ENCODE measurements at places on chromosomes 3 and 15.

- no peak for DNase-seq
These were observed 415.9 kb upstream of the KCNMB2 start for GRCh38 chr3:178120367-178120766.

- DNase-seq = no peak
These were observed 21.7 kb downstream of the AQP9 start for GRCh38 chr15:58159827-58160386.

DNA sequence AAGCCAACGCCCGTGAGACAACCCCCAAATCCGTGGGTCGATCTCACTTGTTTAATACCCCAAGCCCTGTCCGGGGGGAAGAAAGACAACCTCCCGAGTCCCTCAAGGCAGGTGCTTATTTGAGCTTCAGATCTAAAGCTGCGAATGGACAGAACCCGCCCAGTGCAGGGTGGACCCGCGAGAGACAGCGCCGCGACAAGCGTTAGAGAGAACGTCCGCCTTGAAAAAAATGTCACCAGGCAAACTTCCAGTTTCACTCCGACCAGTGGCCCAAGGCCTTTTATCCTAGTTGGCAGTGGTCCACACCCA is 740 bp upstream of the OXSR1 start:
- DNase-seq = no peak

DNA sequence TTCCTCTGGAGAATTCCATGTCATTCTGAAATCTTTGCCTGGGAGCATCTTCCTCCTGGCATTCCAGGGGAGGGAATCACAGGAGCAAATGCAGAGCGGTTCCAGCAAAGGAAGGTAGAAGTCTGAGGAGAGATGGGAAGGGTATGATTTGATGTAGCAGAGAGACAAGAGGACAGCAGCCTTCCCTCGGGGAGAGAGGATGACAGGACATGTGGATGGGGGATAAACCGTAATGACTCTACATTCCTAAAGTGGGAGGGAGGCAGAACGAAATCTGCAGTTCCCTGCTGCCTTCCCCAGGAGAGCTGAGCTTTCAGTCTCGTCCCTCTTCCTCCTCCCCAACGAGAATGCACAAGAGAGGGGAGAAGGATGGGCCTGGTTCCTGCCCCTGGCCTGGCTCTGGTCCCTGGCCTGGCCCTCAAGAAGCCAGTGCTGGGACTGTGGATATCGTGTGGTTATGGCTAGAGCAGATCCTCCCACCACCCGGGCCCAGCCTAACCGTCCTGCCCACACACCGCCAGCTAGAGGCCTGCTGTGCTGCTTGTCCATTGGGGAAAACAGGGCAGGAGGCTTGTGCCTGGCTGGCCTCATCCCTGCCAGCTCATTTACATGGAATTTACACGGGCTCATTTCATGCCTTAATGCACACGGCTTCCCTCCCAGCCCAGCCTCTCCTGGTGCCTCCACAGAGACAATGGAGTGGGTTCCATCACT is 26.6 kb downstream of the SEMA7A start:
- no peak for DNase-seq

DNA sequence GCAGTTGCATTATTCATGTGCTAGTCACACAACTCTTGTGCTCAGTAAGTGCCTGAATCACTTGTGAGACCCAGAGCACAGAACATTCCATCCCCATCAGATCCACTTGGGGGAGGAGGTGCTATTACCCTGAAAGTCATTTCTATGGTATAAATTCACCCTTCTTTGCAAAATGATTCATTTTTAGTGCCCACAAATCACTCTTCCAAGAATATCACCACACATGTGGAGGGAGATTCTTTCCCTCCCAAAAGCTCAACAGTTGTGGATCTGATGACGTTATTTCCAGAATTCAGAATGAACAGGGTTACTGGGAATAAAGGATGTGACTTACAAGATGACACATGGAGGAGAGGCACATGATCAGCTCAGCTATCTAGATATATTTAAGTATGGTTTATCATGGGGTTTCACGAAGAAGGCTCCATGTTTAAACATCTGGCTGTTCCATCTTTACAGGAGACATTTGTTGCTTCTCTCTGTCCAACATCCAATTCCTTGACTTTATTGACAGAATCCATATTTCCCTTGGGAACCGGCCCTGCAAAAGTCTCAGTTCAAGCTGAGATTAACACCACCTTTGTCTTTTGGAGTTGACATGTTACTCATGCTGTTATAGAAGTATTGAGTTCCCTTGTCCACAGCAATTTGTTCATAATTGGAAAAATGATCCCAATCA is 214.2 kb upstream of the PROK2 start:
- no peak for DNase-seq

- no peak for DNase-seq
These were observed 129.0 kb downstream of the RPL22L1 start for GRCh38 chr3:170740726-170741591.

GRCh38 chr3:197520311-197521276 is 35.2 kb downstream of the BDH1 start:
- DNase-seq = no peak

- no peak for DNase-seq
These were observed 336.1 kb downstream of the GBE1 start for GRCh38 chr3:81425198-81425868.

DNA sequence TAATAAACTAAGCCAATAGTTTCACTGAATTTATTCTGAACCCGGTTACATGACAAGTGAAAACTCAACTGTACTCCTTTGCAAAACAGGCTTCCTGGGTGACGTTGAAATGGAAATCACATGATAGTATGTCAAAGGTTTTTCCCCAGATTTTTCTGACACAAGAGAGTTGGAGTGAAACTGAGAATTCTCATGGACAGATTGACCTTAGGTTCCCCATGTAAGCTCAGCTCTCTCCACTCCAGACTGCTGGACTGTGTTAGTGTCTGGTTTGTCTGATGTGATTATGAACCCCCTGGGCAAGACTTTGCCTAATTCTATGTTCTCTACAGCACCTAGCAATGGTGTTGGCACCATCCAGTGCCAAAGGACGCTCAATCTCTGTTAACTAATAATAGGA is 219.7 kb upstream of the COL8A1 start:
- no peak for DNase-seq

DNA sequence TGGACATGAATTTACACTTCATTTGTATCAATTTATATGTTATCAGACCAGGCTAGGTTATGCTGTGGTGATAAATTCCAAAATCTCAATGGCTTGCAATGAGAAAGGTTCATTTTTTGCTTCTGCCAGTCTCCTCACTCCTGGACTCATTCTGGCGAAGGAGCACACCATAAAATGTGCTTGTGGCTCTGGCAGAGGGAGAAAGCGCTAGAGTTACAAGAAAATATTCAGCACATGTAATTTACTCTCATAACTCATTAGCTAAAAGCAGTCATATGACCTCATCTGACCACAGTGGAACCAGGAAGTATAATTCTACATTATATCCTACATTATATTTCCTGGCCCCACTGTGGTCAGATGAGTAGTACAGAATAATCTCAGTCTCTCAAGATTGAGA is 193.8 kb downstream of the BCHE start:
- no peak for DNase-seq

DNA sequence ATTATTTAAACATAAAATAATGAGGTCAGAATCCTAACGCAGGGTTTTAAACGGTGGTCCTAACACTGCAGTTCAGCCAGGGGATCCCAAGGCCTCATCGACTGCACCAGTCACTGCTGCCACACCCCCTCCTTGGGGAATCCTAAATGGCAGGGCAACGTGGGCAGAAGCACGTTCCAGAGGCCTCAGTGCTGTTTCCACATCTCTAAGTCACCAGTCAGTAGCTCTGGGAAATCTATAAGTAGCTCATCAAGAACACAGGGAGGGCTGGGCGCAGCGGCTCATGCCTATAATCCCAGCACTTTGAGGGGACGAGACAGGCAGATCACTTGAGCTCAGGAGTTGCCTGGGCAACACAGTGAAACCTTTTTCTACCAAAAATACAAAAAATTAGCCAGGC is 47.5 kb downstream of the PRTG start:
- no peak for DNase-seq

DNA sequence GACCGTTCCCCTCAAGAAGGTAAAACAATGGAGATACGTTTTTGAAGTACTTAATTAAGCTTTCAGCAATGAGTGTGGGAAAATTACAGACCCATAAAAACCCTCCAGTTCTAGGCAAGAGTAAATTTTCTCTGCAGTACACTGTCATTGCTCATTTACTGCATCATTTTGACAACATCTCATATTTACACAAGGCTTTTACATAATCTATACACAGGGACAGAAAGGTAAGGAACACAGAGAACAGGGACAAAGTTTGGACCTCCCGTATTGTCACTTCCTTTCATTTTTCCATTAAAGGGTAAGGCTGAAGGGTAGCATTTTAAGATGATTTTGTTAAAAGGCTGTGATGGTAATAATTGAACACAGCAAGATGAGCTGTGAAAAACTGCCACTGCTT is 7.4 kb upstream of the HGD start:
- no peak for DNase-seq

DNA sequence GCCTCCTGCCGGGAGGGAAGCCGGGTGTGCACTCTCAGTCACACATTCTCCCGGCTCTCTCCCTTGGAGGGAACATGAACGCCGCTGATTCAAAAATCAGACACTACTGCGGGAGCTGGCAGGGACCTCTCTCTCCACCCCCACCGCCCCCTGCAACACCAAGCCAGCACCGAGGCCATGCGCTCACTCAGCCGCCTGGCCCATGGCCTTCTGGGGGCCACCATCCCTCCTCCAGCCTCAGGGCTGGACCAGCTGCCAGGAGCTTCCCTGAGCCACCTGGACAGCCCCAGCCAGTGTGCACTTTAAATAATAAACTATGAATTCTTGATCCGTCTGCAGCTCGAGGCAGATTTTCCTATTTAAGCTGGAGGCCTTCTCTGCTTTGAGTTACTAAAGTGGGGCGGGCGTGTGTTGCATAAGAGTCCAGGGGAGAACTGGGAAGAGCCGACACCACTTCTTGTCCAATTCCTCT is 30.6 kb downstream of the ADAMTS17 start:
- DNase-seq = no peak

- no peak for DNase-seq
These were observed 449.9 kb downstream of the FHIT start for GRCh38 chr3:60801307-60801706.

- no peak for DNase-seq
These were observed 554.8 kb downstream of the MFSD1 start for GRCh38 chr3:159356606-159357005.

DNA sequence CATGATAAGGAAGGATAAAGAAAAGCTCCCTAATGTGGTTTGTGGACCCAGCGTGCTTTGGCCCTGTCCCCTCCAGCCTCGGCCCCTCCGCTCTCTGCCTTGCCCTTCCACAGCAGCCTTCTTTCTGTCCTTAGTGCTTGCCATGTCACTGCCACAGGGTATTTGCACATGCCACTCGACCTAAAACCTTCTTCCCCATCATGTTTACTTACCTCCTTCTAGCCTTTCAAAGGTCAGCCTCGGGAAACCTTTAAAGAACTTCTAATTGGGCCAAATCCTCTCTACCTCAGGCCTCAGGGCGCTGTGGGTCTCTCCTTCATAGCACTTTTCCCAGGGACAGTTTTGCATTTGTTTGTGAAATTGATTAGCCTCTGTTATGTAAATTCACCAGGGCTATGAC is 73.0 kb downstream of the SCN11A start:
- no peak for DNase-seq

DNA sequence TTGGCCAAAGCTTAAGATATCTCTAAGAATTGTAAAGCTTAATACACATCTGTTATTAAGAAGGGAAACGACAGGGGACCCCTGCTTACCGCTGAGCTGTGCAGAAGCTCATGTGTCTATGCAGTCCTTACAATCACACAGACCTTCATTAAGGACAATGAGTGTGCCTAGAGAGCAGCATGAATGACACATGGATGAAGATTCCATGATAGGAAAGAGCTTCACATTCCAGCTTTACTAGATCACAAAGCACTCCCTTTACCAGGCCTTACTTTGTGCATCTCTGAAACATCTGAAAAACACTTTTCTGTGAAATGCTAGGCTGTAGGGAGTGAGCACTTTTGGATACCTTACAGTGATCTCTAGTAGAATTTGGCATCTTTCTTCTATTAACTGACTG is 32.0 kb downstream of the RNF168 start:
- no peak for DNase-seq

- no peak for DNase-seq
These were observed at the start of gene PLXNB1 for GRCh38 chr3:48429960-48430707. Gene PLXNB1, minus strand, starts transcription at chr3:48430086. Its CDS starts 5,475 bp downstream, at chr3:48424611.

GRCh38 chr15:63176302-63176701 is 13.1 kb upstream of the RAB8B start:
- no peak for DNase-seq

DNA sequence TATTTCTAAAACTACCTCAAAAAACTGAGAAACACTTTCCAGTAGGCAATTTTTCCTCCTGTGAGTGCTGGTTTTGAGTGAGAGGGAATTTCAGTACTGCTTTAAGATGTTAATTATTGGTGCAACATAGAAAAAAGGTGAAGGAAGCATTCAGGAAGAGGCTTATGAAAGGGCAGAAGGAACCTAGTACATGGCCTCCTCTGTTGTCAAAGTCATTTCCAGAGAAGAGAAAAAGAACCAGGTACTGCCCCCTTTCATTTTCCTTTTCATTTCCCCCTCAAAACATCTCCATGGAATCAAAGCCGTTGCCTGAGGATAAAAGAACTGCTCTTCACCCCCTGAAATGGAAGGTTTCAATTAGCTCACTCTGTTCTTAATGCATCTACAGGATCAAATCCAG is 19.8 kb downstream of the RARRES1 start:
- DNase-seq = no peak

DNA sequence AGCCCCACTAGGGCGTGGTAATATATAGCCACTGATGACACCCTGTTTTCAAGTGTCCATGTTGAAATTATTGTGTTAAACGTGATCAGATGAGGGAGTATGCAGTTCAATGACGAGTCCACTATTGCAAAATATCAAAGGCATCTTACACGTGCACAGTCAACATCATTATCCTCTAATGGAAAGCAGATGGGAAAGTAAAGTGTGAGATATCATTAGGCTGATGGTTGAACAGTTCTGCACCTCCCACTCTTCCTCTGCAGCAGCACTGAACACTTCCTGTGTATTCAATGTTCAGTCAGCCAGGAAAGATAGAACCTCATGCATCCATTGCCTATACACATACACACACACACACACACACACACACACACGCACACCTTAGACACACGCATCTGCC is 431.8 kb upstream of the CCDC54 start:
- DNase-seq = no peak

DNA sequence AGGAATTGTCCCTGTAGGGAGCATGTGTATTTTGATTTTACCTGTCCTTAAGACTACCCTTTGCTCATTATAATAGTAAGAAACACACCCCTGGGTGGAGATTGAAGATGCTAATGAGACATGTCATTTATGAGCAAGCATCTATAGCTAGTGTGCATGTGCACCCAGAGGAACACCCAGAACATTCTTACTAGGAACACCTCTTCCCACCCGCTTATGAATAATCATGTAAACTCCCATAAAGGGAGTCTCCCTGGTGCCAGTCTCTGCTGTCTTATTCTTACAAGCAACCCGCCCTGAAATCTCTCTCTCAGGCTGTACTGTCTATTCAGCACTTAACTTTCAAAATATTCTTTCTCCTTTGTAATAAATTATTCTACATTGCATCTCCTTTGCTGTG is 1227.3 kb downstream of the ROBO1 start:
- DNase-seq = no peak

GRCh38 chr3:194446172-194446571 is 40.6 kb downstream of the ATP13A3 start:
- no peak for DNase-seq

All from activated CD8-positive, alpha-beta memory T cell treated with anti-CD3 and anti-CD28 coated beads for 24 hours (primary cell).